ENCODE measurements at places on chromosomes 6 and 20.

DNA sequence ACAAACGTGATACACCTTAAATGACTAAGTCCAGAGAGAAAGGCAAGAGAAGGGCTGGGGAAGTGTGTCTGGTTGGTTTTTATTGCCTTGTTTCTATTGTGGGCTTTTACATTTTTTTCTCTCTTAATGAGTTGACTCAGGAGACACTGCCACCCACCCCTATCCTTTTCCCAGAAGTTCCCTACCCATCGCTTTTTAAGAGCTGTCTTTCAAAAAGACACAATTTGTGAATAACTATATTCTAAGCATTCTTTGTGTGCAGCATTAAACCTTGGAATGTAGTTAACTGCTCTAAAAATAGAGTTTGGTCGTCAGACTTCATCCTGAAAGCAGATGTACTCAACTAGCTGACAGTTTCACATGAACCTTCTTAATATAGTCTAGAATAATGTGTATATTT is 174.9 kb downstream of the ISM1 start:
- DNase-seq: no peak

DNA sequence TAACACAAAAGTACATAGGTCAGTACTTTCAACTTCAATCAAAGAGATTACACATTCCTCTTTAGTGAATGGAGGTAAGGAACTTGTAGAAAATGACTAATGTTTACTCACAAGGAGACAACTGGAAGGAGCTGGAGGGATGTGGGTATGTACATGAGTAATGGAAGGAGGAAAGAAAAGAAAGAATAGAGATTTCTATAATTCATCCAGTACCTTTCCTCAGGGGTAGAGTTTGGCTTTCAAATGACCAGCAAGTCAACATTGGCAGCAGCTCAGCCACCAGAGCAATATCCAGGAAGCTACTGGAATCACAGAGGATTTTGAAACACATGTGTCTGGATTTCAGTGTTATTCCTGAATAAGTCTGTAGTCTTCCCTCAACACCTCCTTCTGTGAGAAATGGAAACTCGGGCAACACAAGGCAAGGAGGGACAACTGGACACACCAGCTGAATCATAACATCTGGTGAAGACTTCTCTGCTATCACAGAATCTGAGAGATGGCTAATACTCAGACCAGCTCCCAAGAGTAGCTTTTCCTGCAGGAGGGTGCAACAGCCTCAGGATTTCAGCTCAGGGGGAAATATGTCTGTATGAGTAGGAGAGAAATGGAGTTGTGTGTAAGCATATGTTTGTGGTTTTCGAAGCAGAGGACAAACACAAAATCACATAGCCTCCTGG is 98.8 kb downstream of the HAO1 start:
- DNase-seq: peak; percentile 78

DNA sequence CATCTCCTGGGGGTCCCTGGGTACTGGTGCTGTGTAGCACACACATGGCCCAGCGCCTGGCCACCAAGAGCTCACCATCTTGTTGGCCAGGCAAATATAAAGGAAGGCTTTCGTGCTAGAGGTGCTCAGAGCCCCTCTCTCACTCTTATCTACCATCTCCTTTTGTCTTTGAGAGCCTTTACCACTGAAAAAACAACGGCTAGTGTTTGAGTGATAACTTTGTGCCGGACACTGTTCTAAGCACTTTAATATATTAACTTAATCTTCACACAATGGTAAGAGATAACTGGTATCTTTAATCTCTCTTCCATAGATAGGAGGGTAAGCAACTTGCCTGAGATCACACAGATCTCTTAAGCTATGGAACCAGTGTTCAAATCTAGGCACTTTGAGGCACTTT is 21.5 kb upstream of the ARHGAP18 start:
- no peak for DNase-seq

- no peak for DNase-seq
These were observed 9.9 kb downstream of the ADIG start for GRCh38 chr20:38590676-38591473.

GRCh38 chr6:42001506-42001905 is 48.8 kb upstream of the TAF8 start:
- DNase-seq: no peak

DNA sequence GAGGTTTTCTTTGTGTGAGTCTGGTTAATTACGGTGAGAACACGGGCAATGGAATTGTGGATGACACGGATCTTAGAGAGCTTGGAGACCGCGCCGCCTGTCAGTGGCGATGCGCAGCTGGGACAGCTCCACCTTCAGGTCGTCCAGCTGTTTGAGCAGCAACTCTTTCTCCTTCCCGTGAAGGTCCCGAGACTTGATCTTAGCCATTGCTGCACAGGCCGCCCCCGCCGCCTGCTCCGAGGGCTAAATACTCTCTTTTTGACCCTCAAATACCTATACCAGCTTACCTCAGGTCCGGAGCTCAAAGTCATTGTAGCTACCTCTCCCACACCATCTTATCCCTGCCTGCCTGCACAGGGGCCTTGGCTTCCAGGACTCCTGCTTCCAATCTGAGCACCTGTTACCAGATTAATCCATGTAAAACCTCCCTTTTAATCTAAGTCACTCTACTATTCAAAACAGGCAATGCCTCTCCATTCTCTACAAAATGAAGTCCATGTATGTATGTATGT is 100.2 kb downstream of the PREP start:
- DNase-seq: no peak

- DNase-seq: no peak
These were observed 14.9 kb upstream of the CST7 start for GRCh38 chr20:24934101-24934661.

Data from SW 1271 (cell line).